ENCODE measurements at places on chromosomes 5 and 9.

- DNase-seq, result no peak
These were observed 94.4 kb downstream of the ARHGAP26 start for GRCh38 chr5:142864290-142865260.

DNA sequence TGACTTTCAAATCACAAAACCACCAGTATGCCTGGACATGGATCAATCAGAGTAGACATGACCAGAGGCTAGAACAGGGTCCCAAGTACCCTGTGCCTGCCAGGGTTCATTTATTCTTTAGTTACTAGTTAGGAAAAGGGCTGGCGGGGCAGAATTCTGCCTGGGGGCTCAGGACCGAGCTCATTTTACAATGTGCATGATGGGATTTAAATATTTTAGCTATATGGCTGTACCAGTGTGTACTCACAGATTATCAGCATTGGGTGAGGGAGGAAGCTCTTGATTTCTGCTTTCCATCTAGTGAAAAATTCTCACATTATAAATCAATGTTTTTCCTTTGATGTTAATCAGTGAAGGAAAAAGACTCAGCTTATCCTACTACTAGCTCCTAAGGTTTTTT, 1511.1 kb downstream of the EFNA5 start:
- DNase-seq, result no peak

- no peak for DNase-seq
These were observed 88.0 kb downstream of the NLN start for GRCh38 chr5:65809817-65810531.

DNA sequence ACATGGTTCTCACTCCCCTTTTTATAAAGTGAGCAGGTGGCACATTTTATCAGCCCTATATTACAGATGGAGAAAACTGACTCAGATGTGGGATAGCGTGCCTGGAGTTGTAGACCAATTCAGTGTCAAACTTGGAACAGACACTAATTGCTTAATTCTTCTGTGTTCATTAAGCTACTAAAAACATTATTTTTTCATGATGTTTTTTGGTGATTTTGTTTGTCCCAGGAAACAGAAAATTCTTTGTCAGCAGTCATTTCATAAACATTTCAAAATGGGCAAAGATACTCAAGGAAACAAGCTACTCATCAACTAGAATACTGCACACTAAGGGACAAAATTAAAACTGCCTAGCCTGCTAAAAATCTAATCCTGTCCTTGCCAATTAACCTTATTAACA, 2.2 kb downstream of the ABHD17B start:
- DNase-seq, result no peak

GRCh38 chr9:126125992-126126409, 200.6 kb upstream of the MVB12B start:
- DNase-seq, result no peak

GRCh38 chr5:65704621-65705239, 17.2 kb downstream of the SGTB start:
- no peak for DNase-seq

DNA sequence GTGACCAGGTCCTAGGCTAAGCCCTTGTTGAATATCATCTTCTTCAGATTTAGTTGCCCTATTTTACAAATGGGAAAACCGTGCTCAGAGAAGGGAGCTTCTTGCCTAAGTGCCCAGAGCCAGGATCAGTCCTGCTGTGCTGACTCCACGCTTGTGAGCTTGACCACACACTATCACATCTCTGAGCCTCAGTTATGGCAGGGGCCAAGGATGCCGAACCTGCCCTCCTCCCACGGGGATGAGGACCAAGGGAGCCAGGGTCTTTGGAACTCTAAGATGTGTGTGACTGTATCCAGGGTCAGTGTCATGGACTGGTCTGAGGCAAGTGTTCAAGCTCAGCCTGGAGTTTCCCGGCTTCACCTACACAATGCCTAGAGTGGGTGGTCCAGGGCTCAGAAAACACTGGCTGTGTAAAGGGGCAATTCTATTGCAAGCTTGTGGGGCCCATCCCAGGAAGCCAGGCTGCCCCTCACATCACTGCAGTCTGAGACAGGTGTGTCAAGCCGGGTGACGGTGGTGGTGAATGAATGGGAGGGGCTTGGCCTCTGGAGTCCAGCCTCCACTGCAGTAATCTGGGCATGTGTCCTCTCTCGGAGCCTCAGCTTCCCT, 235.7 kb downstream of the PBX3 start:
- no peak for DNase-seq

- peak; percentile 4 for DNase-seq
These were observed 11.8 kb upstream of the FCN1 start for GRCh38 chr9:134929193-134930158.

DNA sequence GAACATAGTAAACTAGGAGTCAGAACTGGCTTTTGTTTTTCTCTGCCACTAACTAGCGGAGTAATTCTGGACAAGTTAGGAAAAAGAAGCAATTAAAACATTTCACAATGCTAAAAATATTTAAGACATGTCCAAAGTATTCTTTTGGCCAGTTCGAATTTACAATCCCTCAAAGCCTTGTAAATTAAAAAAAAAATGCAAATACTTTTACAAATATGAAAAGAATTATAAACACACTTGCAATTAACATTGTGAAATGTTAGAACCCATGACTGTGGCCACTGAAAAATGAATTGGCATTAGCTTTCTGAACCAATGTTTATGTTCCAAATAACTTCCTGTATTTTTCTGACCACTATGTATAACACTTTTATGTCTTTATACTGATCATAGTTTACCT, 2.2 kb downstream of the RAD1 start:
- no peak for DNase-seq

DNA sequence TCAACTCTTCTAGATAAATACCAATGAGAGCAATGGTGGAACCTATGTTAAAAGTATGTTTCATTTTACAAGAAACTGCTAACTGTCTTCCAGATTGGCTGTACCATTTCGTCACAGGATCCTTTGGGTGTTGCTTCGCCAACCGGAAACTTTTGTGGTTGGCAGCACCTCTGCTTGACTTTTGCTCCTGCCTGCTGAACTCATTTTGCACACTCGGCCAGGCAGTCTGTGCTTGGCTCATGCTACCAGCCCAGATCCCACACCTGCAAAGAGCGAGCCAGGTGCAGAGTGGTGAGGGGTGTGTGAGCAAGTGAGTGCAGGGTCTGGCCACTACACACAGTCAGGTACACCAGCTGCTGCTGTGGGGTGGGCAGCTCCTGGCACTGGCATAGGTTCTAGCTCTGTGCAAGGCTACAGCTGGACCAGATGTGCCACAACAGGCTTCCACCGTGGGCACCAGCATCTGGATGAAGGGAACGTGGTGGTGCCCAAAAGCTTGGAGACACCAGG, 422.3 kb downstream of the PRR16 start:
- DNase-seq, result no peak

- DNase-seq, result no peak
These were observed 8.1 kb downstream of the PRDM12 start for GRCh38 chr9:130672466-130672865.

DNA sequence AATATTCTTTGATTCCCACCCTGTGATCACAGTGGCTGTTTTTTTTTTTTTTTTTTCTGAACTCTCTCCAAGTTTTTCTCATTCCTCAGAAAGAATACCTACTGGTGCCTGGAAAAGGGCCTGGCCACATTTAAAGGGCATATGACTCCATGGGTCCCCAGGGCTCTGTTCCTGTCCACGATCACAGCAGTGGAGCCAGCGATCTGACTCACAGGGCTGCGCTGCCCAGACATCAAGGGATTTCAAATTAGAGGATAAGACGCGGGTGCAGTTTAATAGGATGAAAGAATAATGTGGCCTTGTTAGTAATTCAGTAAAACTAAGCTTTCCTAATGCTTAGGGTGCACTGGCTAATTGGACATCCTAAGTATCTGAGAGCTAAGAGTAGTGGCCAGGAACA, 175.1 kb upstream of the MSX2 start:
- DNase-seq, result no peak

Data from activated naive CD8-positive, alpha-beta T cell treated with anti-CD3 and anti-CD28 coated beads, Interleukin-2, amount 50 U/mL, for 24 hours (primary cell).